ENCODE measurements at places on chromosomes 7 and 10.

GRCh38 chr10:670038-670437, 19.4 kb downstream of the DIP2C start:
- no peak for DNase-seq

GRCh38 chr10:22620140-22620857, 94.1 kb downstream of the PIP4K2A start:
- DNase-seq, result no peak

DNA sequence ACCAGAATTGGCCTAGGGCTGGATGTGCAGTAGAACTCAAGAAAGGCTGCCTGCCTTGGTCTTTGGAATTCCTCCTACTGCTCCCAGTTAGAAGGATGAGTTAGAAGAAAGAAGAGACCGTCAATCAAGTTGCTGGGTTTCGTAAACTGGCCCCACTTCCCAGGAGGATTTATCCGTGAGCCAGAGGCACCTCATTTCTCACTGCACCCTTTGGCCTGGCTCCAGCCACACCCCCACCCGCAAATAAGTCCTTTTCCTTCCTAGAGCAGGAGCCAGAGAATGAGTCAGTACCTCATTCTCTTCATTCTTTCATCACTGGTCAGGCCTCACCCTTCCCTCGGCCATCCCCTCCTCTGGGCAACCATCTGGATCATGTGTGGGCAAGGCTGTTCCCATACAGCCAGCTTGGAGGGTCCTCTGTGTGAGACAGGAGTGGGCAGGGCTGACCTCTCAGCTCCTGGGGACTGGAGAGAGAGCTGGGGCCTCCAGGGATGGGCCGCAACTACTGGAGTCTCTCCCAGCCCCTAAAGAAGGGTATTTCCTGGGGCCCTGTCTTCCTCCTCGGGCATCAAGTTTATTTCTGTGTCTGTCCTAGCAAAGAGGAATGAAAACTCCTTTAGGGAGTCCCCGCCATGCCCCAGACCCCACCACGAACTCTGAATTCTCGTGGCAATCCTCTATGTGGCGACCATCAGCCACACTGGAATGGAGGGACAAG, 87.2 kb upstream of the DUSP5 start:
- DNase-seq, result no peak

DNA sequence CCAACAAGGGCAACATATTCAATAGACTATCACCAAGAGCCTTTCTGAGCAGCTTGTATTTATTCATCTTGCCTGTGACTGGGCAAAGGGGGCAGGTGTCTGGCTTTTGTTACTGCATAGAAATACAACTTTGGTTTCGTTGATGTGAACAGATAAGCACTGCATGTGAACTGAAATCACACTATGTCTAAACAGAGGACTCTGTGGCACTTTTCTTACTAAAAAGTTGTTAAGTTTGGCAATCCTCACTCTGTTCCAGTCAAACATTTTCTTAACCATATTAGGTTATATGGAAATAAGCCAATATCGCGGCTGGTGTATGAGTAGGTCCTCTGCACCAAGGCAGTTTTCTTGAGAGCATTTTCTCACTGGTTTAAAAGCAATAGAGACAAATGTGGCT, 48.5 kb downstream of the CALD1 start:
- DNase-seq, result no peak

- DNase-seq, result no peak
These were observed 114.6 kb downstream of the LRMDA start for GRCh38 chr10:75546004-75546403.

GRCh38 chr10:127776816-127777215, 39.8 kb downstream of the FOXI2 start:
- DNase-seq, result no peak

GRCh38 chr10:100377830-100378229, 30.8 kb downstream of the SCD start:
- DNase-seq, result no peak

GRCh38 chr7:143507534-143508055, 29.9 kb downstream of the TAS2R41 start:
- DNase-seq, result no peak

DNA sequence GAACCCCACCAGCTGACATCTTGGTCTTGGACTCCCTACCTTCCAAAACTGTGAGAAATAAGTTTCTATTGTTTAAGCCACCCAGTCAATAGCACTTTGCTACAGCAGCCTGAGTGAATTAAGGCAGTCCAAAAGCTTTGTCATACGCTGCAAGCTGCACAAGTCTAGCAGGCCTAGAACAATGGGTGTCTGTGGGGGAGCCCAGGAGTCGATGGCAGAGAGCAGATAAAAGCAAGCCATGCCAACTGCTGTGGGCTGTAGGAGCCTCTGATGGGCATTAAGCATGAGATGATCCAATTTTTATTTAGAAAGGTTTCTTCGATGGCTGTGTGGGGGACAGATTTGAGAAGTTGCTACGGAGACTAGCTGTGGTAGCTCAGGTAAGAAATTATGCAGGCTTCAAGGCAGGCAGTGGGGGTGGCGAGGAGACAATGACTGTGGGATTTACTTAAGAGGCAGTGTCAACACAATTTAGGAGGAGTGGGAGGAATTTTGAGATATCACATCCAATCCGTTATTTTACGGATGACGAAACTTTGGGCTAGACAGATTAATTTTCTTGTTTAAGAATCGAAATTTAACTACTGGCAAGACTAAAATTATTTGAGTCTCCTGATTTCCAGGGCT, 110.4 kb downstream of the NRCAM start:
- DNase-seq, result no peak

- DNase-seq, result no peak
These were observed 72.8 kb upstream of the CUX1 start for GRCh38 chr7:101744588-101744987.

DNA sequence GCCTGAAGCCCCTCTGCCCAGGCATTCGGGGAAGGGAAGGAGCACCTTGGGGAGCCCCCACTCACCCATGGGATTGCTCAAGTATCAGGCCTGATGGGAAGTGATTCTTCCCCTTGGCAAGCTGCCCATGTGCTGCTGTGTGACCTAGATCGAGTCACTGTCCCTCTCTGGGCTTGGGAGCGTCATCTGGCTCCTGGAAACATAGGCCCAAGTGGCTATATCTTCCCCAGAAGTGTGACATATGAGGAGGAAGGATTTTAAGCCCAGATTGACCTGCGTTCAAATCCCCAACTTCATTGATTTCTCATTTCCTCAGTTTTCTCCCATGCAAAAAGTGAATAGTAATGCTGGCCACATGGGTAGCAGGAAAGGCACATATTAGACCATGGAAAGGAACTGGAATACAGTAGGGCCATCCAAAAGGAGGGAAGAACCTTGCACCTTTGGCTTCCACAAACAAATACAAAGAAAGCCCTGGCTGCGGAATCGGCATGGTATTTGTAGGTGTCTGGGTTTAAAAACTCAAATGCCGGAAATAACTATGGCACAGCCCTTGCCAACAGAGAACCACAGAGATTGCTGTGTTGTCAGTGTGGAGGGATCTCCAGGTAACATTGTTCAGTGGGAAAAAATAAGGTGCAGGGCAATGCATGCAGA, 169.5 kb upstream of the ZMIZ1 start:
- DNase-seq, result no peak

DNA sequence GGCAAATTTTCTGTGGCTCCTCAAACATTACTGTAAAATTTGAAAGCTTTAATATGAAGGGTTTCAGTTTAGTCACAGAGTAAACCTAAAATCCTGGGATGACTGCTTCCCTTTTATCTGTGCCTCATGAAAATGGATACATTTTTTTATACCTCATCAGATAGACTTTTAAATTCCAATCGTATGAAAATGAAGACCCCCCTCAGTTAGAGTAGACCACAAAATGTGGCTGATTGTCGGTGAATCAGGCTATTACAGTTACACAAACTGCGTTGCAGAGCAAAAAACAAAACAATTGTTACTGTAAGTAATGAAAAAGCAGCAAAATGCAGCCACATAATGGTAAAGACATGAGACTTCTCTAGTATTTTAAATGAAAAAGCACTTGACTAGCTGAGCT, 296.2 kb downstream of the CNTNAP2 start:
- no peak for DNase-seq

DNA sequence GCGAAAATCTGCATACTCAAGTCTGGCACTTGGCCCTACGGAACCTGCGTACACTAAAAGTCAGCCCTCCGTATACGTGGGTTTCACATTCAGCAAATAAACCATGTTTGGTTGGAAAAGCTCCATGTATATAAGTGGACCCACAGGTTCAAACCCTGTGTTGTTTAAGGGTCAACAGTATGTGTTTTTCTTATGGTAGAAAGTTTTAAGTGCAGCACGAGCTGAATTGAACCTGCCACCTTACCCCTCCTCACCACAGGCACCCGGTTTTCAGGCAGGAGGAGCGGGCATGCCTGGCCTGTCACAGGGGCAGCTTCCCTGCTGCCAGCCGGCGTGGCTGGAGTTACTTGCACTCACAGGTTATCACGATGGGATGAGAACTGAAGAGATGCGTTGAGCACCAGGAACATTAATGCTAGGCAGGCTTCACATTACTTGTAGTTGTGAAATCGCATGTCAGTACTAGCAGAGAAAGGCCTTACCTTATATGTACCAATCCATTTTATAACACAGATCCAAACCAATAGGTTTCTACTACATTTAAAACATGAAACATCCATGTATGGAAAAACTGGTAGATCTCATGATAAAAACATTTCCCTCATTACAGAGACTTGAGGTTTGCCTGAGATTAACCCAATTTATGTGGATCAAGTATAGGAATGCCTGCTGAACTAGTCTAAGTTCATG, 12.9 kb downstream of the INSIG1 start:
- DNase-seq, result no peak

DNA sequence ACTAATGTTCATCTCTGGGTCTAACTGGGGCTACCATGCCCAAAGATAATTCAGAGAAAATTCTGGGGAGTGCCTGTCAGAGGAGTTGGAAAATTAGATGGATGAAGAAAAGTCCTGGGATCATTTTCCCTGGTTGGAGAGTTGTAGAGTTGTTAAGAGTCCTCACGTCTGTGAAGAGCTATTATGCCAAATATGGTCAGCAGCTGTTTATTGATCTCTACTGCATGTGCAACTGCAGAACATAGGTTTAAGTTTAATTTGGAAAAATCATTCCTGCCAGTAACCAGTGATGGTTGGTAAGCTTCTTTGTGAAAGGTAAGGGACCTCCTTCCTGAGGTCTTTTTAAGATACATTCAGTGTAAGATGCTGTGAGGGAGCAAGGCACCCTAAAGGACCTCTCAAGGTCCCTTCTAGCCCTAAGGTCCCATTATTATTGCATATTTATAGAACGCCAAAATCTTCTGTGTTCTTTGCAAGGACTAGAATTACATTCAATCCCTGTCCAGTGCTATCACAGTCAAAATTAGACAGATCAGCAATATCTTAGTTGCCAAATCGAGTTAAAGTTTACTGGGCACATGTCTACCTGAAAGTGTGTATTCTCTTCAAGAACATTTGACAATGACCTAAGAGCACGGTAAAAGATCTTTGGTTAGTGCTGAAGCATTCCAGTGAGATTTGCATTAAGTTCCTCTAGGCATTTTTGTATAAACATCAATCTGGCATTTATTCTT, 62.7 kb downstream of the VTI1A start:
- DNase-seq, result no peak

DNA sequence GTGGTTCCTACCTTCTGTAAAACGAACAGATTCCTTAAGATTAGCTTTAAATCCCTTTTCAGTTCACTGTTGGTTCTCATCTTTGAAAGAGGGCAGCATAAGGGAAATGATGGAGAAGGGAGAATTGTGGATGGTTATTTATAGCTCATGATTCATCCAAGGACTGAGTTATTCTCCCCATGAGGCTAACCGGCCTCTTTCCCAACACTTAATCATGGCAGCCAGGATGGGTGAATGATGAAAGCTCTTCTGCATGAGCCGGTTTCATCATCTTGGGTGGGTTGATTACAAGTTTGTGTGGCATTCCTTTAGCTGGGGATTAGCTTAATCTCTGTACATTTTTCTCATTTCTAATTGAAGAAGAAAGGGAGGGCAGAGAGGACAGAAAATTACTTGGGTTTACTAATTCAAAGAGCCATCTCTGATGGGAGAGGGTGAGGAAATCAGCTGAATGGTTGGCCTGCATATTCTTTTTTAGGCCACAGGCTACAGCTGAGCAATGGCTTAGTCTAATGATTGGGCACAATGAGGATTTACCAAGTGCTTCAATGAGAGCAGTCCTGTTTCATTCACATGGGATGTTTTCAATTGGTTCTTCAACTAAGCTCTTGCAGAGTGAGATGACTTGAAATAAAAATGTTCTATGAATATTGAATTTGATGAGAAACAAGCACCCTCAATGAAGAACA, 250.0 kb downstream of the BMPER start:
- no peak for DNase-seq

DNA sequence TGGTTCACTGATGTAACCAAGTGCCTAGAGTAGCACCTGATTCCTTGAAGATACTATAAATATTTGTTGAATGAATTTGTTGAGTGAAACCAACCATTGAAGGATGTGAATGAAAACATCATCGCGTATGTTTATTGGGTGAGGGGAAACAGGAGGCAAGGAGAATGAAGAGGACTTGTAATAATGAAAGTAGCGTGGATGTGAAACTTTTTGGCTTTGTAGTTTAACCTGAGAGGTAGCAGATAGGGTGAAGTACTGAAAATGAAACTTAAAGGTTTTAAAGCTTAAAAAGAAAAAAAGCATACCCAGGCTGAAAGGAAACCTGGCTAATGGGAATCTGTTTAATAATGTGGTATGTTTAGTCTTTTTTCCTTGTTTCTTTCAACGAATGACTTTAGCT, 5.2 kb downstream of the CCNY start:
- no peak for DNase-seq

Measured in activated effector memory CD4-positive, alpha-beta T cell treated with anti-CD3 and anti-CD28 coated beads, Interleukin-2, amount 50 U/mL, for 16 hours (primary cell).